ENCODE measurements at places on chromosomes 2 and 18.

DNA sequence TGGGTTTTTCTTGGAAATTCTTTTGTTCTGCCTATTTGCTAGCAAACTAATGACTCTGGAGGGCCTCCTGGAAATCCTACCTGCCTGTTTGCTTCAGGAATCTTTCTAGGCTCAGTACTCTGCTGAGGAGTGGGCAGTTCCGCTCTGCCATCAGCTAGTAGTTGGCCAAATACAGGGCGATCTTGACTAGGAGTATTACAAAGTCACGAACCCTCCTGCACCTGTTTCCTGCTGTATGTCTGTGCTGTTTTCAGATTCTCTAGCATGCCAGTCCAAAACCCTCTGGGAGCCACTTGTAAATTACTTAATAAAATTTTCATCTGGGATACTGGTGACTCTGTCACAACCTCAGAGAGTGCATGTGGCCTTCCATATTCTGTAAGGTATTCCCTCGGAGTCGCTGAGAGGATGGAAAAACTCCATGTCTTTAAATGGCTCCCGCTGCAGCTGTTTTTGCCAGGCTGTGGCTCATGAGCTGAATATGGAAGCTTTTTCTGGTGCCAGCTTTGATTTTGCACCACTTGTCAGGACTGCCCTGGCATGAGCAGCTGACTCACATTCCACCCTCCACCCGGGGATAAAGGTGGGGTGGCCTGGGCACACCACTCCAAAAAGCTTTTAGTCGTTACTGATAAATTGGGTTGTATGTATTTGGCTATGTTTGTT, 123.0 kb downstream of the RTN4 start:
- DNase-seq: no peak

DNA sequence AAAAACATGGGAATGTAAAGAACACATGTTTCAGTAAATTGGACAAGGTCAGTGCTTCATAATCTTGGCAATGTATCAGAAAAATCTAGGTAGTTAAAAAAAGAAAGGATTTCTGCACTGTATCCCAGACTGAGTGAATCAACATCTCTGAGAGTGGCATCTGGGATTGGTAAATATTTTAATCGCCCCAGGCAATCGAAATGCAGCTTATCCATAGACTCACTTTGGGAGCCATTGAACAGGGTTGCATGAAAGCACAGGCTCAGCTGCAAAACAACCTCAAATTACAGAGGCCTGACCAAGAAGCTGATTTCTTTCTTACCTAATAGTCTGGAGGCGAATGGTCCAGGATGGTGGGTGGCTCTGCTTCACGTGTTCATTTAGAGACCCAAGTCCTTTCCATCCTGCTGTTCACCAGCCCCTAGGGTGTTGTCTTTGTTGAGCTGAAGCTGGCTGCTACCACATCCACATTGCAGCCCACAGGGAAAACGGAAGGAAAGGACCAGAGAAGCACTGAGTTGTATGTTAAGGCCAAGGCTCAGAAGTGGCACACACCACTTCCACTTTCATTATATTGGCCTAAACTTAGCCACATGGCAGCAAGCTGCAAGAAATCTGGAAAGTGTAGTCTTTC, 59.0 kb downstream of the MOGAT1 start:
- no peak for DNase-seq

- DNase-seq: no peak
These were observed 31.6 kb upstream of the SP3 start for GRCh38 chr2:173996766-173997165.

- no peak for DNase-seq
These were observed 206.3 kb downstream of the ARL6IP6 start for GRCh38 chr2:152924722-152925121.

- DNase-seq: no peak
These were observed 82.2 kb downstream of the MYO3B start for GRCh38 chr2:170260188-170260587.

DNA sequence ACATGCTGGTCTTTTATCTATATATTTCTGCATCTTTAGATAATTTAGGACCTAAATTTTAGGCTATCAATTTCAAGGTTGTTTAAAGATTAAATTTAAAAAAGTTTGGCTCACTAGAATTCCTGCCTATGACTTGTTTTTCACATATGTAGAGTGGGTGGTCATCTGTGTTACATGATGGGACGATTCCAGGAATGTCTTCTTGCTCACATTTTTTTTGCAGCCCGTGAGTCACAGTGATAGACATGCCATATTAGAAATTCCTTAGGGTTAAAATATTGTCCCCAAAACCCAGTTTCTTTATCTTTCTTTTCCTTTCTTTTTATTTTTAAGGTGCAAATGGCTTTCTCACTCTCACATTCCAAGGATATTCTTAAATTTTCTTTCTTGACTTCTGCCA, 652.0 kb downstream of the PLCL1 start:
- no peak for DNase-seq

DNA sequence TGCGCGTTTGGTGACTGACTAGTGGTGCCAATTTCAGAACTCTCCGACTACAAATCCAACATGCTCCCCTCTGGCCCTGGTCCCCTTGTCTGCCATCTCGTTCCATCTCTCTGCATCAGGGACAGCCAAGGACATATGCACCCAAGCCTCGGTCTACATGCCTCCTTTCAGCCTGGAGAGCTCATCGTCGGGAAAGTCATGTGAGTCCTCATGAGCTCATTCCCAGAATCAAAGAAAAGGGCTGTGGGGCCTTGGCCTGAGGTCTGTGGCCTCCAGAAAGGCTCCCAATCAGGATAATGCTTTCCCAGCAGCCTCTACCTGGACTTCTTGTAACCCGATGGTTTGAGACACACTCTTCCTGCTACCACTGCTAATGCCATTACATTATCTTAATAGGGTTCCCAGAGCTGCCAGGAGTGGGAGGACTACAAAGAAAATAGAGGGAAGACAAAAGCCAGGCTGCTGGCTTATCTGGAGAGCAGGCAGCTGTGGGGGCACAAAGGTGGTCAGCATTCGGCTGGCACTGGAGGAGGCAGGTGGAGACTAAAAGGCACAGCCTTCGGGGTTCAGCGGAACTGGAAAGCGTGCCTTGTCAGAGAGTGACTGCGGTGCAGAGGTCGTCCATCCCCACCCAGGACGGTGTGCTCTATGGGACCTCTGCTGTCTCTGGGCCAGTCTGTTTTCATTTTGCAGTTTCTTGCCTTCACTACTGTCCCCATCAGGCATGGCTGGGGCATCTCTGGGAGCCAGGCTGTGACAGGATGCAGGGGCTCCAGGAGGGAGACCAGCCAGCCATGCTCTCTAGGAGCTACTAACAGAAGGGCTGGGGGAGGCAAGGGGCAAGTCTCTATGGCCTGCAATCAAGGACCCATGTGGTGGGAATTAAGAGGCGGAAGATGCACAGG, 104.4 kb upstream of the SMAD2 start:
- DNase-seq: no peak

- no peak for DNase-seq
These were observed 99.4 kb upstream of the ARL5A start for GRCh38 chr2:151927501-151928221.

DNA sequence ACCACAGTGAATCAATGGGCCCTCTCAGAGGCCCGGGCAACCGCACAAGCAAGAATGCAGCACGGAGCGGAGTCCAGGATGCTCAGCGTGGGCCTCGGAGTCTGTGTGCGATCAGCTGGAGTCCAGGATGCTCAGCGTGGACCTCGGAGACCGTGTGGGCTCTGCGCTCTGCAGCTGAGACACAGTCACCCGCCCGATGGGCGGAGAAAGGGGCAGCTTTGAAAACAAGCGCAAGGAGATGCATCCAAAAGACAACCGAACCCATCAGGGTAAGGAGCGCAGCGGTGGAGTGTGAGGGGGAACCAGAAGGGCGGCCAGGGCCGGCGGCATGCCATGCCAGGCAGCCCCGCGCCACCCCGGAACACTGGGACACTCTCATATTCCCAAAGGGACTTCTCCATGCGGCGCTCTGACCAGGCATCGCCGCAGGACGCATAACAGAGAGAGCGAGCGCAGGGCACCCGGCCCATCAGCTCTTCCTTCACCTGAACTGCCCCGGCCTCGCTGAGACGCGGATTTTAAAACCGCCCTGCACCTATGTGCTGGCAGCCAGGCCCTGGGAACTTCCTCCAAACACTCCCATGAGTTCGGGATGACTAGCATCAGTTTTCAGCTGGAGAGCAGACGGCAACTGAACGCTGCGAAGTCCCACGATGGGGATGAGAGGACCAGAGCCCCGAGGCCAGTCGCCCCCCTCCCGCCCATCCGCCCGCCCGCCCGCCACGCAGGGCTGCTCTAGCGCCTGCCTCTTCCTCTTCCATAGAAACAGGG, 44.7 kb downstream of the MC5R start:
- no peak for DNase-seq

- no peak for DNase-seq
These were observed 250.6 kb downstream of the EIPR1 start for GRCh38 chr2:3126911-3127621.

DNA sequence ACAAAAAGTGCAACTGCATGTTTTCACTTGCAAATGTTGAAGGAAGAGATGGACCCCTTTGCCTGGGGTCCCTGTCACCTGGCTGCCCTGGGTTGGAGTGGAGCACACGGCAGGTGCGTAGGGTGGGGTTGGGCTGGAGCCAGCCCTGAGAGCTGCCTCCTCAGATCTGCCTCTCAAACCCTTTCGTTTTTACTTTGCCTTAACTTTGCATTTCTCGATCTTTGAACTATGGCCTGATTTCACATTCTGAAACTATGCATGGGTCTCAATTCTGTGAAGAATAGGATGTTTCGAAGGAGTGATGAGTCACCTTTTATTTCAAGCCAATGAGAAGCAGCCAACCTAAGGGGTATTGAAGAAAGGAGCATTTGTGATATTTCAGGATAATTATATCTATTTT, 132.8 kb downstream of the ACOXL start:
- DNase-seq: no peak

GRCh38 chr2:138104071-138104470, 139.8 kb downstream of the HNMT start:
- no peak for DNase-seq

GRCh38 chr2:197191940-197192322, 118.6 kb downstream of the ANKRD44 start:
- no peak for DNase-seq

GRCh38 chr18:64710105-64710861, 561.4 kb upstream of the LINC00305 start:
- no peak for DNase-seq

- no peak for DNase-seq
These were observed 29.3 kb downstream of the GPR55 start for GRCh38 chr2:230895536-230896345.
